WTC11 (cell line): ENCODE measurements at places on chromosomes 1 and 21. TPM values are rescaled to one million over a fixed set of nuclear protein-coding genes. Genes with fewer than 3 reads are reported as not detected.

GRCh38 chr1:56417646-56418045, 161.7 kb downstream of the PLPP3 start:
- no peak overlapping the region for H3K4me3 ChIP-seq
- H3K4me1 ChIP-seq: peaks cover 29% of the 10 kb centered on the region
- H3K27me3 ChIP-seq: no peaks in the 10 kb centered on the region
- H3K27ac ChIP-seq: no peak overlapping the region
- DNase-seq: no peak
- no peaks in the 10 kb centered on the region for H3K36me3 ChIP-seq

- no peak overlapping the region for H3K4me3 ChIP-seq
- peaks cover 22% of the 10 kb centered on the region for H3K4me1 ChIP-seq
- H3K27me3 ChIP-seq: no peaks in the 10 kb centered on the region; the same call in 1 of the 2 replicates
- no peak overlapping the region; the same call in 1 of the 2 replicates for H3K27ac ChIP-seq
Measured at GRCh38 chr1:64909031-64909430, 57.3 kb downstream of the JAK1 start.

DNA sequence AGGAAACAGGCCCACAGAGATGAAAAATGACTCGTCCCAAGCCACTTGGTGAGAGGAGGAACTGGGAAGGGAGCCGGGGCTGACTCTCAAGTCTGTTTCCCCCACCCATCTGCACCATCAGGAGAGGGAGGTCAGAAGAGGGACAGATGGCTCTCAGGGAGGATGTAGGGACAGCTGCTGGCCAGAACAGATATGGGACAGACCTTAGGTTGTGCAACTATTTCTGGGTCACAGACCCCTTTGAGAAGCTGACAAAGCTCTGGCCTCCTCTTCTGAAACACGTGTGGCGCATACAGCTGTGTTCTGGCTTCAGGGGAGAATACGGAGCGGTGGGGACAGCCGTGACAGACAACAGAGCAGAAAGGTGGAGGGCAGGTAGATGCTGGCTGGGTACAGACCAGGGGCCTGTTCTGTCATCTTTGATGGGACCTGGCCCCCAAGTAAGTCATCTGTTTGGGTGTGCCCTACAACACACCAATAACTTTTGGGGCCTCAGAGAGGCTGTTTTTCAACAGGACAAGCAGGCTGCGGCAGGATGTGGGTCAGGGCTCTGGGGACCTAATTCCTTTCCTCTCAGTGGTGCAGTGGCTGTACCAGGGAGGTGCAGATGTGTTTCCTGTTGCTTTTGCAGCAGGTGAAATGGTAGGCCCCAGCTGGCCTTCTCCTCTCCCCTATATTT, 7.3 kb downstream of the SH3BGRL3 start:
- H3K4me1 ChIP-seq: peaks cover 41% of the 10 kb centered on the region
- no peaks in the 10 kb centered on the region for H3K36me3 ChIP-seq
- no peak overlapping the region for H3K27ac ChIP-seq
- no peak overlapping the region for H3K4me3 ChIP-seq

DNA sequence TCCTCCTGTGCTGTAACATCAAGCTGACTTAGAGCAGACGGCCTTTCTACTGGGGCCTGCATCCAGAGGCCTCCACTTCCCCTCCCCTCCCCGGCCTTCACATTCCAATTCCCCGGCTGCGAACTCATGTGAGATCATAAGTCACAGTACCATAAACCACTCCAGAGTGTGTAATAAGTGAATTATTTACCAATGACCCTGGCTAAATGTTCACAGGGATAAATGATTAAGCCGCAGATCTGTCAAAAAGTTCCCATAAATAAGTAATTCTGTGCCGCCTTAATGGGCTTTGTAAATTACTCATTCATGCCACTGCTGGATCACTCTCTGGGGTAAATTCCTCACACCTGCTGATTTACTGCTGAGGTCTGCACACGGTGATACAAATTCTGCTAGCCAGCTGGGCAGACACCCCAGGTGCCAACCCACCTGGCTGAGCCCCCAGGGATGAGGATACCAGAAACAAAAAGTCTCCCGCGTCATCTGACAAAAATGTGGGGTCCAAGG, 27.4 kb upstream of the KIRREL1 start:
- H3K36me3 ChIP-seq: peaks cover 7% of the 10 kb centered on the region; the same call in 1 of the 2 replicates
- DNase-seq: no peak
- H3K27ac ChIP-seq: no peak overlapping the region

- peaks cover 3% of the 10 kb centered on the region for H3K4me1 ChIP-seq
- no peak overlapping the region for H3K4me3 ChIP-seq
- H3K27ac ChIP-seq: peak overlapping the region; percentile 18; the same call in 1 of the 2 replicates
Measured at GRCh38 chr1:8097908-8098307, 71.8 kb upstream of the ERRFI1 start.

DNA sequence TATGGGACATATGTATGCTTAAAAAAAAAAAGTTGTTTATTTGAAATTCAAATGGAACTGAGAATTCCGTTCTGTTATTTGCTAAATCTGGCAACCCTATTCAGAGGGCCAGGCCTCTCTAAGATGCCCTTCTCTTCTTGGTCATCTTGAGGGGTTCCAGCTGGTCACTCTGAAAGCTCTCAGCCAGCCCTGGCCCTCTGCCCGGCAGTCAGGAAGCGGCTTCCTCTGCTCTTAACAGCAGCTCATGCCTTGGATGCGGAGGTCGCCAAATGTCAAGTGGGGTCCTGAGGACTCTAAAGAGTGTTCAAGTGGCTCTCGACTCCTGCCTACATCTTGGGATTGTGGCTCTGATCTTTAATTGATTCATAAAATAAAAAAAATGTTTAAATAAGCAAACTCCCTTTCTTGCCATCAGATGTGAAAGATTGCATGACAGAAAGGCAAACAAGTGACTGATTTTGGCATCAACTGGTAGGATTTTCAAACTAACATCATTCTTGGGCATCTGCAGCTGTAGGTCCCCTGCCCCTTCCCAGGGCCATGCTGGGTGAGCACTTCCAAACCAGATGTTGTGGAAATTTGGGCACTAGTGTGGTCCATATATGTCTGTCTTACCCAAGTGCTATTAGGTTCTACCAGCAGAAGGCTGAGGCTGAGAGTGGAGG, 130.8 kb downstream of the PRDM2 start:
- DNase-seq: no peak
- H3K27me3 ChIP-seq: peaks cover 29% of the 10 kb centered on the region
- no peak overlapping the region for H3K27ac ChIP-seq
- peaks cover 3% of the 10 kb centered on the region; the same call in 1 of the 2 replicates for H3K4me1 ChIP-seq

DNA sequence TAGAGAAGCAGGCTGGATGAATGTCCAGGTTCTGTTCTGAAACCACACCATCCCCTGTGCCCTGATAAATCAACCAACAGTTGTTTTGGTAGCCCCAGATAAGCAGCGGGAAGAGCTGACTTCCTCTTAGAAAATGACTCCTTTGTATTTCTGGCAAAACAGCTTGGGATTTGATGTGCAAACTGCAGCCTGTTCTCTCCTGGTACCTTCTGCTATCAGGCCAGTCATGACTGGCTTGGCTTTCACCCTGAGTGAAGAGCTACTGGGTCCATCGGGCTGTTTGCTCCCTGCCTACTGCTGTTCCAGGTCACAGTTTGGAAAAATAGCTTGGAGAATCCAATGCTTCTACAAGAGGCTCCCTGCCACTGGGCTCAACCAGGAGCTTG, 116.8 kb downstream of the DTL start:
- H3K36me3 ChIP-seq: no peaks in the 10 kb centered on the region
- peaks cover 6% of the 10 kb centered on the region for H3K4me1 ChIP-seq
- no peak overlapping the region for H3K4me3 ChIP-seq
- H3K27me3 ChIP-seq: no peaks in the 10 kb centered on the region; the same call in 1 of the 2 replicates
- H3K27ac ChIP-seq: no peak overlapping the region

DNA sequence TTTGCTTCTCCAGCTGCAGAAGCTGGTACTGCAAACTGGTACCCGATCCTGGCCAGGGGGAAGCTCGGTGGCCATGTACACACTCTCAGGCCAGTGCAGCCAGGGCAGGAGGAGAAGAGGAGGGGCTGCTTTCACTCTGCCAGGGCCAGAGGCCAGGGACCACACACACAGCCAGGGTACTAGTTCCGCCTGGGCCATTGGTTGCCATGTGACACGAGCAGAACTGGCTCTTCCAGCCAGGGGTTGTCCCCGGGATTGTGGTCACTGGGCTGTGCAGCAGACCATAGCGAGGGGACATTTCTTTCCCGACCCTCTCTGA, 3.7 kb upstream of the SHISAL2A start:
- H3K36me3 ChIP-seq: peaks cover 6% of the 10 kb centered on the region
- peak; percentile 43 for DNase-seq
- H3K4me1 ChIP-seq: peaks cover 19% of the 10 kb centered on the region
- no peak overlapping the region for H3K4me3 ChIP-seq
- H3K27me3 ChIP-seq: peaks cover 39% of the 10 kb centered on the region

GRCh38 chr1:162020150-162020549, 3.5 kb downstream of the OLFML2B start:
- H3K27ac ChIP-seq: no peak overlapping the region
- H3K4me3 ChIP-seq: no peak overlapping the region
- 0 out of 2 replicates have a peak, but pooled peaks cover 7% of the 10 kb centered on the region for H3K36me3 ChIP-seq
- H3K27me3 ChIP-seq: peaks cover 34% of the 10 kb centered on the region
- no peak for DNase-seq

CRNN gene
- total RNA-seq: not detected in 3 replicates

DNA sequence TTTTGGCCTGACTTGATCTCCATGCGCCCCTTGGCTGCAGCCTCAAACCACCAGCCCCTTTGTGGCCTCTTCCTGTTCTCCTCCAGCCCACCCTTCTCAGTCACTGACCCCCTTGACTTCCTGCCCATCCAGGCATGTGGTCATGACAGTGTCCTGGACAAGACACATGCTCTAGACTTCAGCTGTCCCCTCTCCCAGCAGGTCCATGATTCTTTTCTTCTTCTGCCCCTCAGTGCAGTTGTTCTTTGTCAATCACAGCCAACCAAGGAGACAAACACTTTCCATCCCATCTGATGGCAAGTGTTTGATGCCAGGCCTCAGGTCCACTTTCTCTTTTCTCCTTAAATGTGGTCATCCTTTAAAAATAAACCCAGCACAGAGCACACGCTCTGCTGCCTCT, 49.7 kb downstream of the SYT6 start:
- no peak for DNase-seq
- H3K36me3 ChIP-seq: peaks cover 71% of the 10 kb centered on the region
- H3K4me3 ChIP-seq: no peak overlapping the region
- no peaks in the 10 kb centered on the region for H3K27me3 ChIP-seq
- peaks cover 48% of the 10 kb centered on the region for H3K4me1 ChIP-seq
- H3K27ac ChIP-seq: peak overlapping the region; percentile 15; the same call in 1 of the 2 replicates

DNA sequence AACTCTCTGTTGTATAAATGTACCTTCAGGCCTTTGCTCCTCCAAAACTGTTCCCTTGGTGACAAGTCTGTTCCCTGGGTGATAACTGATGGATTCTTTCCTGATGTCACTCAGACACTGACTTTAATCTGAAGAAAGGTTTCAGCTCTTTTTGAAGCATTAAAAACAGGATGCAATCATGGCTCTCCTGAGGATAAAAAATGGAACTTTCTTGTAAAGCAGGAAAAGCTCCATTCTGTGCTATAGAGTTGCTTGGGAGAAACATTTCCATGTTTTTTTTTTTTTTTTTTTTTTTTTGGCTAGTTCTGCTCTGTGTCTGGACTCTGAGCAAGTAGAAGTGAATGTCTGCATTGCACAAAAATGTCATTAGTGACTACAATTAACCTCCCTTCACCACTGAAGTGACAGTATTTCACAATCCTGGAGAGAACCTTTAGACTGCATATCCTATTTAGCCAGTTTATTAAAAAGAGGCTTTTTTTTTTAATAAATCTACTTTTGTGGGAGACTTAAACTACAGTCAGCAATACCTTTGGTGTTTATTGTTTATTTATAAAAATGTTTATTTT, 101.7 kb upstream of the PRMT6 start:
- no peak overlapping the region for H3K4me3 ChIP-seq
- H3K27me3 ChIP-seq: no peaks in the 10 kb centered on the region
- no peaks in the 10 kb centered on the region for H3K36me3 ChIP-seq
- no peak overlapping the region for H3K27ac ChIP-seq

DNA sequence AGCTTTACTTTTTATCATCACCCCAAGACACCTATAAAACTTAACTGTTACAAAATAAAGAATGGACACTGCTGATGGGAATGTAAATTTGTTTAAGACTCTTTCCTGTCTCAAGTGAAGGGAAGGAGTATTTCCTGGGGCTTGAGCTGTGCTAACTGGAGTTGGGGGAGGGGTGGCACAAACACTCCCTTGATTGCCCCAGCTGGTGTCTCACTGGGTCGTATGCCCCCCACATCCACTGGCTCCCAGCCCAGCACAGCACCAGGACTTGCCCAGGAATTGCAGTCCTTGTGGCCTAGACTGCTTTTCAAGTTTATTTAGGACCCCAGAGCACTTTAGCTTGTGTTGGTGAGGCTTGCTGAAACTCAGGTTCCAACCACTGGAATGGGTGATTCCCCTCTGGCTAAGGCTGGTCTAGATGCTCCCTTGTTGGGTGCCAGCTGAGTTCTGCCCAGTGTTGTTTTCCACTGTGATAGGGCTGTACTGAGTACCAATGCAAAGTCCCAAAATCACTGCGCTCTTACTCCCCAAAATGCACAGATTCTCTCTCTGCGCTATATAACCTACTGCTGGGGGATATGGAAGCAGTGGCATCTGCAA, 49.1 kb upstream of the DR1 start:
- peak overlapping the region; percentile 25 for H3K27ac ChIP-seq
- H3K4me3 ChIP-seq: no peak overlapping the region
- H3K36me3 ChIP-seq: peaks cover 10% of the 10 kb centered on the region
- peaks cover 24% of the 10 kb centered on the region for H3K4me1 ChIP-seq

DARS2 gene
- total RNA-seq: 37.5 to 40.1 TPM (median 38.0 TPM) in 3 replicates

- DNase-seq: peak; percentile 86
- no peak overlapping the region for H3K4me3 ChIP-seq
- H3K36me3 ChIP-seq: peaks cover 57% of the 10 kb centered on the region
- no peaks in the 10 kb centered on the region for H3K4me1 ChIP-seq
- peak overlapping the region; percentile 85; the same call in 1 of the 2 replicates for H3K27ac ChIP-seq
- no peaks in the 10 kb centered on the region for H3K27me3 ChIP-seq
Measured at GRCh38 chr1:35451125-35451528, 106.1 kb downstream of the KIAA0319L start.

DNA sequence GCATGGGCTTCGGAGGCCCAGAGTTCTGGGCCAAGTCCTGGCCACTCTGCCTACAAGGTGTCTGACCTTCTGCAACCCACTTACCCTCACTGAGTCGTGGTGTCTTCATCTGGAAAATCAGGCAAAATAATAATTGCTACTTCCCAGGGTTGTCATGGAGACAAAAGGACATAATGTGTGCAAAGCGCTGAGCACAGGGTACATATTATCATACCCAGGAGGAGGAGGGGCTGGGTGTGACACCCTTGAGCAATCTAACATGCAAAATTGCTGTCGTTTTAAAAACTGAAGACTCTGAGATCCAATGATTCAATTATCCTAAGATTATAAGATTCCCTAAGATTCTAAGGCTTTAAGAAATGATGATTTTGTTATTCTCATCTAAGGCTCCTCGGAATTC, 459.5 kb downstream of the PTPRU start:
- peaks cover 7% of the 10 kb centered on the region for H3K4me1 ChIP-seq
- no peak overlapping the region for H3K27ac ChIP-seq
- H3K36me3 ChIP-seq: peaks cover 5% of the 10 kb centered on the region; the same call in 1 of the 2 replicates
- DNase-seq: no peak

GRCh38 chr1:182080955-182081582, 19.6 kb upstream of the ZNF648 start:
- DNase-seq: no peak
- no peak overlapping the region for H3K27ac ChIP-seq
- no peaks in the 10 kb centered on the region for H3K27me3 ChIP-seq
- H3K4me1 ChIP-seq: peaks cover 14% of the 10 kb centered on the region
